ENCODE measurements at places on chromosomes 5 and 9. TPM values are rescaled to one million over a fixed set of nuclear protein-coding genes. Genes with fewer than 3 reads are reported as not detected.

Gene NSG2
- total RNA-seq, result not detected

Gene CARTPT
- total RNA-seq, result not detected

Gene SLC36A2
- total RNA-seq, result not detected

Gene SH3TC2
- not detected for total RNA-seq

Gene TAF11L10
- total RNA-seq, result not detected

Gene SNCAIP
- not detected for total RNA-seq

Gene POU5F2
- total RNA-seq, result 0.49 TPM

Gene PRRX2
- not detected for total RNA-seq

All from G401 (cell line).